ENCODE measurements at places on chromosomes 5 and 9.

DNA sequence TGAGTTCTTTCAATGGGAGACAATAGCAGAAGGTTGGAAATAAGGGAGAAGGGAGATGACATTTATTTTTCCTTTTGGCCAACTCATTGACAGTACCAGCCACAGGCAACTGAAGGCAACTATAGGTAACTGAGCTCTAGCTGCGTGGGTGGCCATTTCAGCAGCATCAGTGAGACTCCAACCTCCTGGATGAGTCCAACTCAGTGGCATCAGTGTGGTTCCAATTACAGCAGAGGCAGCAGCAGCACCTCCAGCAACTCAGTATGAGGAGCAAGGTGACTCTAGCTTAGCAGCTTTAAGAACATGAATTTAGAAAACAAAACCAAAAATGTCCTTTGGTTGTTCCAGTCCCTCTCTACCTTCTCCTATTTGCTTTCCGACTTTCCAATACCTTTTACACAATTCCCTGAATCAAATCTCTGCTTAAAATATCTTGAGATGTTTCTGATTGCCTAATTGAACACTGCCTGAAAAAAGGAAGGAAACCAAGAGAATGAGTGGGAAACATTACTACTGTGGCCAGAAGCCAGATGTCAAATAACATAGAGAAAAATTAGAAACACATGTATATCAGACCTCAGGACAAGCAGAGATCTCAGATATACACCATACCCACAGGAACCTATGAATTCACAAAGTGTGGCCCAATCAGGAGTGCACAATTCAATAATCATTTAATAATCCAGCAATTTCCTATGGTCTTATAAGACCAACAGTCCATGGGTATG, 166.5 kb upstream of the RORB start:
- no peak for DNase-seq

DNA sequence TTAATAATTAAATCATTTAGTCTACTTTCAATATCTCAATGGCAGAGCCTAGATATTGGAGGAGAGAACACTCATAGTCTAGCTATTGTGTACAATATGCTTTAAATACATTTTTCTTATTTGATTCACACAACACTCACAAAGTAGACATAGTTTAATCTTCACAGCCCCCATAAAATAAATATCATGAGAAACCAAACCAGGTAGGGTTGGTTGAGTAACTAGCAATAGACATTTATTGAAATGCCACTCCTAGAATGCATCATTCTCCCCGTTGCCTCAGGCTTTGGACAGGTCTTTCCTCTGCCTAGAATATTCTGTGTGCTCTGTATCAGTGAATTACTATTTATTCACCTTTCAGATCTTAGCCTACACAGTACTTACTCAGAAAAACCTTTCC, 141.9 kb downstream of the CEMIP2 start:
- DNase-seq = no peak

- peak; percentile 83 for DNase-seq
These were observed 10.7 kb downstream of the LOX start for GRCh38 chr5:122067390-122067789.

- peak; percentile 90 for DNase-seq
These were observed 13.7 kb upstream of the DAB2IP start for GRCh38 chr9:121637713-121638220.

- no peak for DNase-seq
These were observed 60.9 kb upstream of the SMARCA2 start for GRCh38 chr9:1954238-1954637.

GRCh38 chr5:59241119-59241518, 652.4 kb downstream of the PDE4D start:
- peak; percentile 56 for DNase-seq

GRCh38 chr9:1335174-1335573, 285.0 kb downstream of the DMRT2 start:
- DNase-seq = no peak

GRCh38 chr5:62509806-62510205, 68.8 kb upstream of the LRRC70 start:
- DNase-seq = no peak

- DNase-seq = no peak
These were observed 24.9 kb upstream of the CRHBP start for GRCh38 chr5:76927961-76928360.

DNA sequence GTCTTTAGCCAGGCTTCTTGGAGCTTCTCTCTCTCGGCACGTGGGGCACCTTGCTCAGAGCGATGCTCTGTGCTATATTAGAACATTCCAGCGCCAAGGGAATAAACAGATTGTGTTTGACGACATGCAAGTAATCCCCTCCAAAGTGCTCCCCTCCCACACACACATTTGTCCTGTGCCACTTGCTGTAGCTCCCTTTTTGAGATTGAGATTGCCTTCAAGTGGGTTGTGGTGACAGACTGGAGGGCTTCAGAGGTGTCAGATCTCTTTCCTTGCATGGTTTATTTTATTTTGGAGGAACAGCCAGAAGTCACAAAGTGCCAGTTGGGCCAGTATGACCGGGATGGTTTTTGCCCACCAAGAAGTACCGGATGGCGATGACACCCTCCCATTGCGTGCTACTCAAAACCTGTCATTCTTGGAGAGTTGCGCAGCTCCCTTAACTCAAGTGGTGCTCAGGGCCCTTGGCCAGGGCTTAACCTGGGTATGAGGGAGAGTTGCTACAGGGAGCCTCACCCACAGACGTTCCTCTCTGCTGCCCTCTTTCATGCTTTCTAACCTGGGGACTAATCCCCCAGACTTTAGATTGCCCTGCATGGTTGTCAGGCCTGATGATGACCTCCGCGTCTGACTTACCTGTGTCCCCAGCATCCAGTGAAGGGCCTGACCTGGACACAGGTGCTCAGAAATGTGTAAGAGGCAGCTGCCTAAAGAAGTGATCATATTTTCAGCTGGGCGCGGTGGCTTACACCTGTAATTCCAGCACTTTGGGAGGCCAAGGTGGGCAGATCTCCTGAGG, 18.8 kb upstream of the RPL26L1 start:
- DNase-seq = no peak

DNA sequence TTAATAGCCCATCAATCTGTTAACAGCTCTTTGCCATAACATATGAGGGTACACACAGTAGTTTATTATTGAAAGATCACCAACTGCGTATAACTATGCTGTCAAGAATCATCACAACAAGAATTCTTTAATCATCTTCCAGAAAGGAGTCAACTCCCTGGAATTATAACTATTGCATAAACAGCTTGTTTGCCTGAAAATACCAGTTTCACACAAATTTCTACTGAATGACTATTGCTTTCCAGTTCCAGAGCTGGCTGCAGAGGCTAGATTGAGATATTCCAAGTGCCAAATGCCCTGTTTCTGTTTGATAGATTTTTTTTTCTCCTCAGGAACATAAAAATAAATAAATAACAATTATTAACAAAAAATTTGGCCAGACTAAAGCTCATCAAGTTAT, 444.7 kb downstream of the TLE1 start:
- DNase-seq = no peak

GRCh38 chr9:108643731-108644510, 211.9 kb downstream of the ACTL7B start:
- no peak for DNase-seq

DNA sequence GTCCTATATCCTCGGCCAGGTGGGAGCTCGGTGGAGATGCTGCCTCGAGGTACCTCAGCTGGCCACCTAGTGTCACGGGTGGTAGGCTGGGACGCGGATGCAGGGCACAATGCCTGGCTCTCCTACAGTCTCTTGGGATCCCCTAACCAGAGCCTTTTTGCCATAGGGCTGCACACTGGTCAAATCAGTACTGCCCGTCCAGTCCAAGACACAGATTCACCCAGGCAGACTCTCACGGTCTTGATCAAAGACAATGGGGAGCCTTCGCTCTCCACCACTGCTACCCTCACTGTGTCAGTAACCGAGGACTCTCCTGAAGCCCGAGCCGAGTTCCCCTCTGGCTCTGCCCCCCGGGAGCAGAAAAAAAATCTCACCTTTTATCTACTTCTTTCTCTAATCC, 2.0 kb downstream of the PCDHGC3 start:
- peak; percentile 29 for DNase-seq

DNA sequence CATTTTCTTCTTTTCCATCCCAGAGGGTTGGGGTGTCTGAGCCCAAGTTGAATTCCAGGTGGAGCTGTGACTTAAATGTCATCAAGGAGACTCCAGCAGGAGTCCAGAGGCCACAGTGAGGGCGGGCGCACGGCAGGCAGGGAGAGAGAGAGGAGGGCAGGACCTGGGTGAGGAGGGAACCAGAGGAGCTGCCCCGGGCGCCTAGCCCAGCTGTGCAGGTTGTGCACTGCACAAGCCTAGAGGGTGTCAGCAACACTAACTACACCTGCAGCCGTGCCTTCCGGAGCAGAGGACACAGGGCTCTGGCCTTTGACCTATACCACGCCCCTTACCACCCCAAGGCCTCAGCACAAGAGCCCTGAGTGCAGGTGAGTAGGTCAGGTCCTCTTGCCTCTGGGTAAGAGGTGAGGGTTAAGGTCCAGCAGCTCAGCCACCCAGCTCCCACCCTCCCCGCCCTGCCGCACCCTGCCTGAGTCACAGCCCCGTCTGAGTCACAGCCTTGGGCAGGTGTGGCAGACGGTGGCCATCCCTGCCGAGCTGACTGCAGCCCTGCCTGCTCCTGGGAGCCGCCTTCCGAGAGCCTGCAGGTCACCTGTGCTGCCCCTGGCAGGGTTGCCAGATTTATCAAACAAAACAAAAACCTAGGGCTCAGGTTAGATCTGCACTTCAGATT, 6.4 kb upstream of the AGPAT2 start:
- DNase-seq = peak; percentile 83

- DNase-seq = peak; percentile 26
These were observed 904.5 kb downstream of the NR2F1-AS1 start for GRCh38 chr5:92676215-92677165.

DNA sequence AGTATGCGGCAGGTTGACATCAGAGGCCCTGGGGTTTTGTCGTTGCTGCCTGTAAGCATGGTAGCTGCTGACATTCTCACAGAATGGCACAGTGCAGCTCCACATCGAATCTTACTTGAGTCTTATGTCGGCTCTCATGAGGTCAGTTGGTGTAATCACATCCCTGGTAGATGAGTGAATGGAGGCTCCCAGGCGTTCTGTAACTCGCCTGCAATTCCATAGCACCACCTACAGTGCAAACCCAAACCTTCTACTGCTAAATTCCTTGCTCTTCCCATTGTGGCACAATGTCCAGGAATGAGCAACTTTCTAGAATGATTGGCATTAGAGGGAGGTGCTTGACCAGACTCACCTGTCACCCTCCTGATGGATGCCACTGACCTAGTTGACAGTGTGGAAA, 578.4 kb downstream of the CCDC171 start:
- DNase-seq = peak; percentile 13

DNA sequence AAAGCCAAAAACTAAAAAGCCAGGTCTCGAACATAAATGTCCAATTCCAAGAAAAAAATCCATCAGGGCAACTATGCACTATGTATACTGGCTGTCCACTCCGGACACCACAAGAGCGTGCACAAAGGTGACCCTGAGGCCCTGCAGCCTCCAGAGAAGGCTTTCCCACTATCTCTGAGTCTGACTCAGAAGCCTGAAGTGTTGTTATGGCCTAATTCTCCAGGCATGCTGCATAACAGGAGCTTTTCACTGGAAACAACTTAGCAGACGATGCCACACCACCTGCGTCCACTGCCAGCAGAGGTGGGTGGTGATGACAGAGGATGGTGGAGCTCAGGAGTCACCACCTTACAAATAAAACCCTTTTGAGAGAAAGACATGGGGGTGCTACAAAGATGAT, 63.7 kb downstream of the HABP4 start:
- no peak for DNase-seq

GRCh38 chr5:172162323-172162986, 25.6 kb downstream of the STK10 start:
- no peak for DNase-seq

DNA sequence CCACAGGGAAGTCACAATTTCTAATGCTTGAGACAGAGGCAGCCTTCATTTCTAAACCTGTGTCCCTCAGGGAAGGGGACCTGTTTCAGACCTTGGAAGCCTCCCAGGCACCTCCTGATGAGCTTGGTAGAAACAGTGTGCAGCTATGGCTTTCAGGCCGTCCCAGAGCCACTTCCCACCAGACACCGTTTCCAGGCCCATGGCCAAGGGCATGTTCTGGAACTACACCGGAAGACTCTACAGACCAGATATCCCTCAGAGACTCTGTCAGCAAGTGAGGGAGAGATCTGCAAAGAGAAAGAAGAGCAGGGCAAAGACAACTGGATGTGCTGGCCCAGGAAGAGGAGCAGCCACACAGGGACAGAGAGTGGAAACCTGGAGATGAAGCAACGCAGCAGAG, 82.2 kb upstream of the HSPA9 start:
- DNase-seq = no peak

DNA sequence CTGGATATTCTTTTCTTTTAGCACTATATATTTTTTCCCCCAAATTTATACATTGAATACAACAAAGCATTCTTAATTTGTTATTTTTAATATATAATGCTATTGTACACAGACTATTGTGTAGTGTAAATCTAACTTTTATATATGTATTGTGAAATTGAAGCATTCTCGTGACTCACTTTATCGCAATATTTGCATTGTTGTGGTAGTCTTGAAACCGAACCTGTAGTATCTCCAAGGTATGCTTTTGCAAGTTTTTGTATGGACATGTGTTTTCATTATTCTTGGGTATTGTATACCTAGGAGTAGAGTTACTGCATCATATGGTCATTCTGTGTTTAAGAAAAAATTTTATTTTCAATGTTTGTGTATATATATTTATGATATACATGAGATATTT, 49.6 kb downstream of the NSD1 start:
- no peak for DNase-seq

DNA sequence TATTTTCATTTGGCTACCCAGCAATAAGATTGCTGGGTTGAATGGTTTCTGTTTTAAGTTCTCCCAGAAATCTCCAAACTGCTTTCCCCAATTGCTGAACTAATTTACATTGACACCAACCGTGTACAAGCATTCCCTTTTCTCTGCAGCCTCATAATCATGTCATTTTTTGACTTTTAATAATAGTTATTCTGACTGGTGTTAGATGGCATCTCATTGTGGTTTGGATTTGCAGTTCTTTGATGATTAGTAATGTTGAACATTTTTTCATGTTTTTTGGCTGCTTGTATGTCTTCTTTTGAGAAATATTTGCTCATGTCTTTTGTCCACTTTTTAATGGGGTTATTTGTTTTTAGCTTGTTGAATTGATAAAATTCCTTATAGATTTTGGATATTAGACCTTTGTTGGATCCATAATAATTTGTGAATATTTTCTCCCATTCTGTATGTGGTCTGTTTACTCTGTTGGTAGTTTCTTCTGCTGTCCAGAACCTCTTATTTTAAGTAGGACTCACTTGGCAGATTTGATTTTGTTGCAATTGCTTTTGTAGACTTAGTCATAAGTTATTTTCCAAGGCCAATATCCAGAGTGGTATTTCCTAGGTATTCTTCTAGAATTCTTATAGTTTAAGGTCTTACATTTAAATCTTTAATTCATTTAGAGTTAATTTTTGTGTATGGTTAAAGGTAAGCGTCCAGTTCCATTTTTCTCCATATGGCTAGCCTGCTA, 793.7 kb downstream of the BRINP1 start:
- DNase-seq = no peak

GRCh38 chr5:132136906-132137305, 63.3 kb downstream of the CSF2 start:
- peak; percentile 24 for DNase-seq
